ENCODE measurements at places on chromosomes 4 and X.
A peak's percentile ranks its signal among the peaks of the same experiment; 100 is the strongest.

GRCh38 chrX:49856819-49857218 is 22.5 kb upstream of the USP27X start:
- no peak for DNase-seq

DNA sequence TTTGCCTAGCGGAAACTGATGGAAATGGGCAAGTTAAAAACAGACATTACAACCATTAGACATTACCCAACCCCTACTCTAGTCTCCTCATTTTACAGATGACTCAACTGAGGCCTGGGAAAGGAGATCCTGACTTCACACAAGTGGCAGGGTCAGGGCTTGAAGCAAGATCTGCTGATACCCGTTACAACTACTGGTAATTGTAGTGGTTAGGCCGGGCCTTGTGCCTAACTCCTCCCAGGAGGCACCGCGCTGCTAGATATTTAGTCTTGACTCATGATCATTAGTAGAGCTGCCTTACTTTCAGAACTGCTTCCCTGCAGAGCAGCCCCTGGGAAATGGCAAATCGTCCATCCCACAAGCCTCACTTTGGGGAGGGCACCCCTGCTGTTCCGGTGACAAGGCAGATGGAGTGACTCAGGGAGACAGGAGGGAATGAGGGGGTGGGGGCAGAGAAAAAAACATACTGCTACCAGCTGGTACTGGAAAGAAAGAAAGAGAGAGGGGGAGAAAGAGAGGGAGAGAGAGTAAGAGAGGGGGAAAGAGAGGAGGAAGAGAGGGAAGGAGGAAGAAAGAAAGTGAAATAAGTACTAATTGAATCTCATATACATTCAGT is 12.2 kb downstream of the ARHGEF6 start:
- DNase-seq = no peak

DNA sequence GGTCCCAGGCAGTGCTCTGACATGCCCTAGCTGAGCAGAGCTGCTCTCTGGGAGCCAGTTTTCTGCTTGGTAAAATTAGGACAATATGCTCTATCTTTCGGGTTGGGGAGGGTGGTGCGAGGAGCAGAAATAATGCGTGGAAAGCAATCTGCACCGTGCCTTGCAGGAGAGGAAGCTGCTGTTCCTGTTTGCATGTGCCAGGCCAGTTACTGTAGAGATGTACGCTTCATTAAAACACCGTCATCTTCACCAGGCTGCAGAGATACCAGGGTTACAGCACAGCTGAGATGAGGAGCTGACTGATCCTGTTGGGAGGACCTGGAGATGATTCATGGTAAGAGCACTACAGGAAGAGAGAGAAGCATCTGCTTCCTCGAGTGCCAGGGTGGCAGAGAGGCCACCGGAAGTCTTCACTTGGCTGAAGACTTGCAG is 29.5 kb upstream of the IRF2 start:
- no peak for DNase-seq

GRCh38 chr4:3679851-3680311 is 86.3 kb upstream of the ADRA2C start:
- no peak for DNase-seq

- DNase-seq = no peak
Observed at GRCh38 chr4:165718660-165719059, 154.4 kb upstream of the TLL1 start.

GRCh38 chr4:19752599-19752998 is 499.1 kb upstream of the SLIT2 start:
- DNase-seq = no peak

DNA sequence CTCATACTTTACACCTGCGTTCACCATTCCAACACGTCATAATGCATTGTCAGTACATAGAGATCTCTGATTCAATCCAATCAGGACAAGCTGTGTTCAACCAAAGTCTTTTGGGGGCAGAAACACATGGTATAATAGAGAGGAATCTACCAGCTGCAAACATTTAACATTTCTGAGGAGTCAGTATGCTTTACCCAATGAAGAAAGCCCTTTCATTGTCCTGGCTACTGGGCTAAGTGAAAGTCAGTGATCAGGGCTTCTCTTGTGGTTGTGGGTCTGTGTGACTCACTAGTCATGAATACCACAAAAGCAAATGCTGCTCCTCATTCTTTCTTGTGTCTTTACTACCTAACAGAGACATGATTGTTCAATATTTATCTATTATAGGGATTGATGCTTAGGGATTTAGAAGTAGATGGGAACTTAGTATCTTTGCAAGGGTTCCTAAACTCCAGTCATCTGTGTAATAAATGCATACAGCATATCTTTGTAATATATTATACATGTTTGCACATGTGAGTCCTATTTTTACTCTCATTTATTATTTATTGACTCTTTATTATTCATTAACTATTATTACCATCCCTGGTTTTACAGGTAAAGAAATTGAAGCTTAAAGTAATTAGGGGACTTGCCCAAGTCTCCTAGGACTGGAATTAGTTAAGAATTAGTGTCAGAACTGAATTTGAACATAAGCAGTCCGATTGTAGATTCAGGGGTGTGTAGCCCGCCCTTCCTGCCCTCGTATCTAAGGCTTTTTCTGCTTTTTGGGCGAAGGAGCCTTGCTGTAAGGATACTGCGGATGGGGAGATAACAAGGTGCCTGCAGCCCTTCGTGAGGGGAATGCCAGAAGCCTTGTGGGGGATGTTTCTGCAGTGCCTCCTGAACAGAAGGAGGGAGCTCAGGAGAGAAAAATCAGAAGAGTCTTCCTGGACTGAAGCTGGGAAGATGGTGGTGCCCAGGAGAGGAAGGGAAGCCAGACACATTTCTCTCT is 353.1 kb upstream of the BOD1L1 start:
- peak; percentile 54 for DNase-seq

- DNase-seq = peak; percentile 71
Observed at GRCh38 chr4:25767877-25768725, 94.7 kb downstream of the SEL1L3 start.

DNA sequence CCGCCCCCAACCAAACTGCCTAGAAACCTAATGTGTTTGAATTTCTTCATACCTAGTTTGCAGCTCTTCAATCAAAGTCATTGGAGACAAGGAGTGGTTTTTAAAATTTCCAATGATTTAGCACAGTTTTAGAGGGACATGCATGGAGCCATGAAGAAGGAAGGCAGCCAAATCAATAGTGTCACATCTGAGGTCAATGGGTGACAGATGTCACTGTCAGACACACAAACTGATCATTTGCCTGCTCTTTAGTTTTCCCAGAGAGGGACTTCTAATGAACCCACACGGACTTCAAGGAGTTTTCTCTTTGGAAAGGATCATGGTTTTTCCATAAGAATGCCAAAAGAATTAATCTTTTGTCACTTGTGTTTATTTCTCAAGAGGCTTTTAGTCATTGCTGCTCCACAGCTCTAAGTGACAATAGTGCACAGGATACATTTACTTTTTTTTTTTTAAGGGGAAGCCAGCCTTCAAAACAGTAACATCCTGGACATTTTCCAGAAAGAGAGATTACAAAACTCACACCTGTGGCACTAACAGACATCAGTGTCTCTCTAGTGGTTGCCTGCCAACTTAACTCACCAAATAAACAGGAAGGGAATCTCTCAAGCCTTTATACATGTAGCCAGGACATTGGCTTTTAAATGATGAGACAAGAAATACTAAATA is 251.1 kb upstream of the DIAPH2 start:
- no peak for DNase-seq

DNA sequence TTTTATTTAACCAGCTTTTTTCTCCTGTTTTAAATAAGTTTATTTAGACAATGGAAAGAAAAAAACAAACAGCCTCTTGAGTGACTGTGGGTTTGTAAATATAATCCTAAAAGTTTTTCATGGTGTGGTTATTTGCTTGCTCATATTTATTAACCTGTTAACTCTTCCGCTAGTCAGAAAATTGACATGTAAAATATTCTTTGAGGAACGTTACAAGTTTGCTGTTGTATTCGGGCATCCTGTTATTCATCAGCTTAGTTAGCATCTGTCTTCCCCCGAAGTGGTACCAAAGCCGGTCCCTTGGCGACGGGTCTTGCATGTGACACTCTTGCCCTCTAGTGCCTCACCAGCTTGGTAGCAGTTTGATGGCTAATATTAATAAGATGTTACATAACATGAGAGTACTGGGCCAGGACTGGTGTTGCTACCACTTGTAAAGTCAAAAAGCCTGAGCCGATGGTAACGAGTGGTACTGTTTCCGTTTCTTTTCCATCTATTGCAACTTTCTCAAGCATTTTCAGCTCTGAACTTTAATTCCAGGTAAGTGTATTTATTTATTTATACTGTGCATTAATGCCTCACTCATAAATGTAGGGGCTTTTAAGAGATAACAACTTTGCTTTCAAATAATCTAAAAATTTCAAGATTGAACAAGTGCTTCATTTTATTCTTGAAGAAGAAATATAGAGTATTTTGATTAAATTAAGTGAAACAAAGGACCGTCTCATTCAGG is at the start of gene NDST3:
TSS of gene NDST3 (plus strand) at position 434 of the 733 bp plus-strand sequence. CDS start 19,425 bp downstream, outside the sequence.
- DNase-seq = peak; percentile 58

GRCh38 chrX:141220342-141221008 is 21.8 kb downstream of the SPANXC start:
- DNase-seq = peak; percentile 11

DNA sequence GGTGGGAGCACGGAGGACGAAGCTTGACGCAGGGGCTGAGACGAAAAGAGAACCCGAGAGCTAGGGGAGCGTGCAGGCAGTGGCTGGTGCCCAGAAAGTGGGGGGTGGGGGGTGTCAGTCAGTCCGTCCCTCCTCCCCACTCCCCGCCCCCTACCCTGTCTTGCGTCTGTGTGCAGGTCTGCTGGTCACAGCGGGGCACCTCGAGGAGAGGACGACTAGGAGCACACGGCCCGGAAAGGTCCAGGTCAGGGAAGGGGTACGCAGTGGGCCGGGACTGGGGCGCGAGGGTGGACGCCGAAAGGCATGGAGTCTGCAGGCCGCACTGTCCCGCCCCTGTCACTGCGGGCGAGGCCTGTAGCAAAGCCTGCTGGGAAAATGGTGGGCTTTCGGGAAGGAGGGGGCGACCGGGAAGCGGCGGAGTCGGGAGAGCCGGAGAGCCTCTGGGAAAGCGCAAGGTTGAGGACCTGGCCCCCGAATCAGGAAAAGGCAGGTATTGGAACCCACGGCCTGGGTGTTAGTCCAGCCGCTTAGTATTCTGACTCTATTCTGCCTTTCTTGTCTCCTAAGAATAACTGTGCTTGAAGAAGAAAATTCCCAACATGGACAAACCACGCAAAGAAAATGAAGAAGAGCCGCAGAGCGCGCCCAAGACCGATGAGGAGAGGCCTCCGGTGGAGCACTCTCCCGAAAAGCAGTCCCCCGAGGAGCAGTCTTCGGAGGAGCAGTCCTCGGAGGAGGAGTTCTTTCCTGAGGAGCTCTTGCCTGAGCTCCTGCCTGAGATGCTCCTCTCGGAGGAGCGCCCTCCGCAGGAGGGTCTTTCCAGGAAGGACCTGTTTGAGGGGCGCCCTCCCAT is 769 bp downstream of the TCEAL1 start:
- peak; percentile 51 for DNase-seq

- DNase-seq = no peak
Observed at GRCh38 chr4:183321516-183321915, 710 bp downstream of the CLDN24 start.

- DNase-seq = no peak
Observed at GRCh38 chr4:82988323-82988832, 22.2 kb downstream of the LIN54 start.

- DNase-seq = no peak
Observed at GRCh38 chrX:69844636-69845035, 205.1 kb downstream of the AWAT2 start.

DNA sequence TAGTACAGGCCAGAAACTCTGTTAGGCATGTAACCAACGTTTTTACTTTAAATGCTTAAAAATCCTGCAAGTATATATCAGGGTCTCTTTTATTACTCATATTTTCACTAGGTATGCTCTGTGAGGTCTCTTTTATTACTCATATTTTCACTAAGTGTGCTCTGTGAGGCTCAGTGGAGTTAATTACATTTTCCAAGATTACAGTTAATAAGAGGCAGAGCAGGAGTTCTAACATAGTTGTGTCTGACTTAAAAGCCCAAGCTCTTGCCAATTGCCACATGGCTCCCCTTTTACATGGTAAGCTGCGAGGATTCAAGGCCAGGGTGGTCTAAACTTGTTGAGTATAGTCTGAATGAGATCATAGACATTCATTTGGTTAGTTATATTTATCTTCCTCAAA is 81.0 kb upstream of the ARMCX2 start:
- no peak for DNase-seq

DNA sequence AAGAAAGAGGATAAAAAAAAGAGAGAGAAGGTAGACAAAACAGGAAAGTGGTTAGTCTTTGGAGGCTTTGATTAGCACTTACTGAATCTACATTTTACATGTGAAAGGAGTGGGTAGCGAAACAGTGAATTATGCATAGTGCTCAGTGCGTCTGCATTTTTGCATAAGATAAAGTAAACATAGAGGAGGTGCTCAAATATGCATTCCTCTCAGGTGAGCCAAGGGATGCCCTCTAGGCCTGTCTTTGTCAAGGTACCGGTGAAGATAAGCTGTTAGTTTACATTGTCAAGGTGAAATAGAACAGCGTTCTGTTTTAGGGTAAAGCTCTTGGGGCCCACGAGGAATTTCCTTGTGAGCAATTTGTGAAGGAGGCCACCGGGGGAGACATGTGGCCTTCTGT is 260.6 kb downstream of the TRIML1 start:
- DNase-seq = no peak

DNA sequence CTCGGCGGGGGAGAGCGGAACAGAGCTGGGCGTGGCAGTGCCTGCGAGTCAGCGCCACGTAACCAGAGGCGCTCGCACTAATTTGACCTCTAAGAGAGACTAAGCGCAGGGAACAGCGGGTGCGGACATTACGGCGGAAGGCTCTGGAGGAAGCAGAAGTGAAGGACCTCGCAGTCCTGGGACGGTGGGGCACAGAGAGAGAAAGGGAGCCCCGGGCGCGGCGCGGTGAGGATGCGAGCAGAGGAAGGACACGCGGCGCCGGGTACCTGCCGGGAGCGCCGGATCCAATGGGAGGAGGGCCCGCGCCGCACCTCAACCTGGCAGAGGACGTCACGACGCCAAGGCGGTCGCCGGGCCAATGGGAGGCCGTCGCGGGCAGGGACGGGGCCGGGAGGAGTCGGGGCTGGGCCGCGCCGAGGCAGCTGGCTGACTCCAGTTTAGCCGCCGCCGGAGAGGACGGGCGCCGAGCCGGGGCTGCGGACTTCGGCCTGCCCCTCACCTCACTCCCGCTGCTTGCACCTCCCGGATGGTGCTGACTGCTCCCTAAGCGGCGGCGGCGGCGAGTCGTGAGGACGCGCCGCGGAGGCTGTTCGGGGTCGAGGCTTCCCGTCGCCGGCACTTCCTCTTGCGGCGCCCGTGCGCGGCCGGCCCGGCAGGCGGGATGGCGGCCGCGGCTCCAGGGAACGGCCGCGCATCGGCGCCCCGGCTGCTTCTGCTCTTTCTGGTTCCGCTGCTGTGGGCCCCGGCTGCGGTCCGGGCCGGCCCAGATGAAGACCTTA is at the start of gene TMEM165:
TSS of gene TMEM165 (plus strand) at position 429 of the 779 bp plus-strand sequence. CDS start at position 662, 233 bp downstream.
- DNase-seq = peak; percentile 93

DNA sequence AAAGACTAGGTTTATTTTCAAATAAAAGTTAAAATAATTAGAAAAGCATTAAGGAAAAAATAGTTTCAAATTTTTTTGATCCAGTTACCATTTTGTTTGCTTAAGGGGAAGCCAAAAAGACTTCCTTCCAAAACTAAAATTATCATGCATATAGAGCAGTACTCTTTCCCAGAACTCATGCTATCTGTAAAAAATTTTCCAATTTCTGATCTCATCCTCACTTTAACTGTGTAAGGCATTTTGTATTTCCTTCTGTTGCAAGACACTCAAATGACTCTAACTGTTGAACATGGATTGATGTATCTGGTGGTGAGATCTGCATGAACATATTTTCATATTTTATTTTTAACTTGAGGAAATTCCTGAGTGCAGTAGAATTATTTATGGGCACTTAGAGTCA is 150.1 kb downstream of the ADAM29 start:
- no peak for DNase-seq

Data from HT-29 (cell line).